SJSA1 (cell line): ENCODE measurements at places on chromosomes 1 and 21. TPM values are rescaled to one million over a fixed set of nuclear protein-coding genes. Genes with fewer than 3 reads are reported as not detected.

Gene PCBP3
- total RNA-seq = 15.2 and 29.4 TPM in 2 replicates

Gene GPR37L1
- 0.05 TPM in 1 of 2 replicates, not detected in the other for total RNA-seq

GRCh38 chr1:111052246-111052645 lies 87.6 kb downstream of the DRAM2 start:
- no peak for DNase-seq

DNA sequence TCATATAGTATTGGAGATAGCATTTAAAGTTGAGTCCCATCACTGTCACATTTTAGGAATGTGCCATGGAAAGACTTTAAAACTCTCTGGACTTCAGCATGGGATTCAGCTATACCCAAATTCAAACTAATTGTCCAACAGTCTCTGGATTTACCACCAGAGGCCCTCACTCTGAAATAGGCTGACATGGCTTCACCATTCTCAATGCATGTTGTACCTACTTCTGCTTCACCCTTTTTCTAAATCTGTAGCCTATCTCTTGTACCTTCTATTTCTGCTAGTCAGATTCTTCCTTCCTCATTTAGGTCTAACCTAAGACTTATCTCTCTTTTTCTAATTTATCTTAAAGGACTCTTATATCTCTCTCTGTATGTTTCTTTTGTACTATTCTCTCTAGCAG lies 512.7 kb upstream of the ZRANB2 start:
- no peak for DNase-seq
